Stimulated activated CD8-positive, alpha-beta memory T cell treated with anti-CD3 and anti-CD28 coated beads, Interleukin-7, amount 100 ng/mL, for 4 hours (primary cell): ENCODE measurements at places on chromosomes 13 and 19.

GRCh38 chr13:20652946-20653345, 50.6 kb upstream of the IL17D start:
- DNase-seq = no peak

- no peak for DNase-seq
Measured at GRCh38 chr13:99982731-99983498, 1.3 kb downstream of the ZIC2 start.

- DNase-seq = no peak
Measured at GRCh38 chr19:6101291-6101825, 8.9 kb downstream of the RFX2 start.

DNA sequence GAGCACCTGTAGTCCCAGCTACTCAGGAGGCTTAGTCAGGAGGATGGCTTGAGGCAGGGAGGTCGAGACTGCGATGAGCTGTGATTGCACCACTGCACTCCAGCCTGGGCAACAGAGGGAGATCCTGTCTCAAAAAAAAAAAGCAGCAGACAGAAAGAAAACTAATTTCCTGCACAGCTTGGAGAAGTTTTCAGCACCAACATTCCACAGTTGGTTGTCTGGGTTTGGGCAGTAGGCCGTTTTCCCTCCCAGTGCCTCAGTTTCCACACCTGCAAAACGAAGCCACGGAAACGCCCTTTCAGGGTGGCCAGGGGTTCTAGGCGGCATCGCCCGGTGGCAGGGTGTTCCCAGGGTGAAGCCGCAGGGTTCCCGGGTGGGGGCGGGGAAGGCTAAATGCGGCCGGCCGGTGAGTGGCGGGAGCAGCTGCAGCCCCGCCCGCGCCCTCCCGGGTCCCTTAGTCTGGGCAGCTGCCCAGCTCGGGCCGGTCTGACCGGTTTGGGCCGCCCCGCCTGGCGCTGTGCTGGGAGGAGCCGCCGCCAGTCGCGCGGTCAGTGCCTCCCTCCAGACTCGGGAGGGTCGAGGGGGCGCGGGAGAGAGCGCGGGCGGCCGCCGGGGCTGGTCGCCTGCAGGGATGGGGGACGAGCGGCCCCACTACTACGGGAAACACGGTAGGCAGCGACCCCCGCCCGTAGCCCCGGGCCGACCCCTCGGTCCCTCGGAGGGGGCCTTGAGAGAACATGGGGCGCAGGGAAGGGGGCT, at the start of gene SLC44A2:
SLC44A2 (plus strand) TSS at position 551 of the 759 bp plus-strand sequence; CDS start at position 632, 81 bp downstream.
- no peak for DNase-seq

DNA sequence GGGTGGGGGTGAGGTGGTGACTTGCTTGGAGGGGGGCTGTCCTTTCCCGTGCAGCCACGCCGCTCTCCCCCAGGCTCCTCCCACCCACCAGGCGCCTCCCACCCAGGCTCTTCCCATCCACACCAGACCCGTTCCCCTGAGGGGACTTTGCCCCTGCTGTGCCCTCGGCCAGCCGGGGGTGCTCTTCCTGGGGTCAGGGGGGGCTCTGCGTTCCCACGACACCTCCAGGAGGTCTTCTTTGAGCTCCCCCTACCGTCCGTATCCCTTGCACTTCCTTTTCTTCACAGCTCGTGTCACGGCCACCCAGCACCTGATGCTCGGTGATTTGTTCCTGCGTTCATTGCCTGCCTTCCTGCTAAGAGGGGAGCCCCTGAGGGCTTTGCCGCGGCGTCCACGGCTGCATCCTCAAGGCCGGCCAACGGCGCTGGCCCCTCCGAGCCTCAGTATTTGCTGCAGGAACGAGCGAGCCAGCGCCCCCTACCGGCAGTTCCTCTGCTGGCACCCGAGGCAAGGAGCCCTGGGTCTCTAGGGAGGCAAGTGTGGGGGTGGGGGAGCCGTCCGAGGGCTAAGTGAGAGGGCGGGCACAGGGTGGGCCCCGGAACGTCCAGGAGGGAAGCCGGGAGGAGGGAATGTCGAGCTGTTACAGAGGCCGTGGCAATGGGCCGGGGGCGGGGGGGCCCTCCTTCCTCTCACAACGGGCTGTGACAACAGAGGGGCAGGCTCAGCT, 11.8 kb downstream of the LRRC4B start:
- peak; percentile 44 for DNase-seq

DNA sequence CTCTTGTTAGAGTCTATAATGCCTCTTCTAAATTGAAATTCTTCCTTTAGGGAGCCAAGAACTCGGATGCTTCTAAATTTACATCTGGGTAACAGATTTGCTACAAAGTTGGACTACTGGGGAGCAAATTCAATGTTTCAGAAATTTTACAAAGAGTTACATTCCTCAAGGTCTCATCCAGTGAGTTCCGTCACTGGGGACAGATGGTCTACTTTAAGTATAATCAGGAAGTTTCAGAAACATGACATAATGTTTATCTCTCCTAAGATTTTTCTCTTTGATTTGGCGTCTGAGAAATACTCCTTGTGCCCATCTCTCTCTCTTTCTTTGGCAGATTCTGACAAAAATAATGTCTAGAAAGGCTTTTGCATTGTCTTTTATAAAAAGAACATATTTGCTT, 81.5 kb upstream of the MBNL2 start:
- no peak for DNase-seq

DNA sequence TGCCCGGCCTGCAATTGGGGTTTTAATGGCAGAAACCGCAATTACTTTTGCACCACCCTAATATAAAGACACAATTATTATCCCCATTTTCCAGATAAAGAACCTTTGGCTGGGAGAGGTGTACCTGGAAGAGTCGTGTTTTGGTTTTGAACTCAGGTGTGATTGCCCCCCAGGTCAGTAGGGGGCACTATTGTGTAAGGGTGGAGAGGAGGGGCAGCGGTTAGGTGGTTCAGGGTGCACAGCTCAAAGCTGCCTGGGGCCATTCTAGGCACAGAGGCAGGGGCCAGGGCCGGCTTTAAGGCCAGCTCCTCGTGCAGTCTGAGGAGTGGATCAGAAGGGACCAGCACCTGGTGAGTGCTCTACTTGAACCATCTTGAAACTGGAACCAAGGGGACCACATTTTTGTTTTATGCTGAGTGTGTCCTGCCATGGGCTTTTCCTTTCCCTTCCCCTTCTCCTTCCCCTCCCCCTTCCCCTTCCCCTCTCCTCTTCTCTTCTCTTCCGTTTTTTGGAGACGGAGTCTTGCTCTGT, 5.8 kb upstream of the FCGRT start:
- DNase-seq = no peak

GRCh38 chr19:35860818-35861639, 4.3 kb downstream of the KIRREL2 start:
- no peak for DNase-seq

GRCh38 chr13:59364641-59365085, 799.1 kb downstream of the DIAPH3 start:
- no peak for DNase-seq

DNA sequence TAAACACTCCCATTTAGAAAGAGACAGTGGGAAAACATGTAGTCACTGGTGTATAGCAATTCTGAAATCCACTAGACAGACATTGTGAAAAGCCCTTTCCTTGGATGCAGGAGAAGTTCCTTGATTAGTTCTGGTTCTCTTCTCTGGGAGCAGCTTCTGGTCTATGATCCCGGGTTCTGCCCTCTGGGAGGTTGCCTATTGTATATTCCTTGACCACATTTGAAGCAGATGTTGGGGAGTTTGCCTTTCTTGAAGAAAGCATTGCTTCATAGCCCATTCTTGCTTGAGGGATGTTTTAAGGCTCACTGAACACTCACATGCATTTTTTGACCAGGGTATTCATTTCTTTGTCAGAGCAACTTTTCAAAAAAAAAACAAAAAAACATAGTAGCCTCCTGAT, 211.9 kb downstream of the NDFIP2 start:
- no peak for DNase-seq

- DNase-seq = no peak
Measured at GRCh38 chr19:13066933-13067807, 35.5 kb downstream of the LYL1 start.

DNA sequence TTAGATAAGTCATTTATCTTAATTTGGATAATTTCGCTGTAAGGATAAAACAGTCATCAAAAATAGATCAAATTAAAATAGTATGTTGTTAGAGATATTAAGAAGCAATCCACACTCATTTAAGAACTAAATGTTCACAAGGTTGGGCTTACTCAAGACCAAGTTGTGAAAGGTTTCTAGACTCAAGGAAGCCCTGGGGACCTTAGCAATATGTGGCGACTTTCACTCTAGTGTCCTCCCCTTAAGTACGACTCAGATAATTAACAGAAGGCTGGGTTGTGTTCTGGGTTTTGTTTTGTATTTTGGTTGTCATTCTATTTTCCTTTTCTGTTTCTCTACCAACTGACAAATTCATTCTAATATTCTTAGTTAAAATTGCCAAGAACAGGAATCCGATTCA, 1008.0 kb downstream of the PCDH9 start:
- DNase-seq = no peak

DNA sequence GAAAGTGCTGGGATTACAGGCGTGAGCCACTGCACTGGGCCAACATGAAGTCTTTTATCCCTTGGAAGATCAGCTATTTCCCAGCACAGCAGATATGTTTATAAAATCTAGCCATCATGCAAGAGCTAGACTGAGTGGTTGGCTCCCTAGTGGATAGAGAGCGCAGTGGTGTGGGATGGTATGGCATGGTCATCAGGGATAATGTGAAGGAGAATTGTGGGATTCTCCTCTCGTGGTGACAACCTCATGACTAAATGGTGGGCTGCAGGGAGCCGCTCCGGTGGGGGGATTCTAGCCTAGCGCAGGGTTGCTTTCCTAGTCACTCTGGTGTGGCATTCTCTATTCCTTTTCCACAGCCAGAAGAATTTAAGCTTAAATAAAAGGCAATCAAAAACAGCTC, 43.3 kb upstream of the GPI start:
- no peak for DNase-seq

DNA sequence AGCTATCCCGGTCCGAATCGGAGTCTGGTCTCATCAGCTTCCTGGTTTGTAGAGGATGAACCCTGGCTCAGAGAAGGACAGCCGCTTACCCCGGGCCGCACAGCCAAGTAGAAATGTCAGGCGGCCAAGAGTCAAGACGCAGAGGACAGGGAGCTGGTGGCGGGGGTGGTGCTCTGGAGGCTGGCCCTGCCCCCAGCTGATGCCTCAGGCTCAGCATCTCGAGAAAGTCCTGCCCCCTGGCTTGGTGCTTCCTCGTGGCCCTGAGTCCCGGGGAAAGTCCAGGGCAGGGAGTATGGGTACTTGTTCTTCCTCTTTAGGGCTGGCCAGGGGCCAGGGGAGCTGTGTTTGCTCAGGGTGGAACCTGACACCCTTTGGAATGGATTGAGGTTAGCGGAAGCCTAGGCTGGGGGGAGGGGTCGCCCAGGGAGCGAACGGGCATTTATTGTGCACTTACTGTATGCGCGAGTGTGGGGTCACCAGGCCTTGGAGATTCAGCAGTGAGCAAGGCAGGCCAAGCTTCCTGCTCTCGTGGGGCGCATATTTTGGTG, 2.2 kb downstream of the TJP3 start:
- no peak for DNase-seq

- DNase-seq = no peak
Measured at GRCh38 chr13:43816401-43816889, 29.7 kb upstream of the ENOX1 start.

DNA sequence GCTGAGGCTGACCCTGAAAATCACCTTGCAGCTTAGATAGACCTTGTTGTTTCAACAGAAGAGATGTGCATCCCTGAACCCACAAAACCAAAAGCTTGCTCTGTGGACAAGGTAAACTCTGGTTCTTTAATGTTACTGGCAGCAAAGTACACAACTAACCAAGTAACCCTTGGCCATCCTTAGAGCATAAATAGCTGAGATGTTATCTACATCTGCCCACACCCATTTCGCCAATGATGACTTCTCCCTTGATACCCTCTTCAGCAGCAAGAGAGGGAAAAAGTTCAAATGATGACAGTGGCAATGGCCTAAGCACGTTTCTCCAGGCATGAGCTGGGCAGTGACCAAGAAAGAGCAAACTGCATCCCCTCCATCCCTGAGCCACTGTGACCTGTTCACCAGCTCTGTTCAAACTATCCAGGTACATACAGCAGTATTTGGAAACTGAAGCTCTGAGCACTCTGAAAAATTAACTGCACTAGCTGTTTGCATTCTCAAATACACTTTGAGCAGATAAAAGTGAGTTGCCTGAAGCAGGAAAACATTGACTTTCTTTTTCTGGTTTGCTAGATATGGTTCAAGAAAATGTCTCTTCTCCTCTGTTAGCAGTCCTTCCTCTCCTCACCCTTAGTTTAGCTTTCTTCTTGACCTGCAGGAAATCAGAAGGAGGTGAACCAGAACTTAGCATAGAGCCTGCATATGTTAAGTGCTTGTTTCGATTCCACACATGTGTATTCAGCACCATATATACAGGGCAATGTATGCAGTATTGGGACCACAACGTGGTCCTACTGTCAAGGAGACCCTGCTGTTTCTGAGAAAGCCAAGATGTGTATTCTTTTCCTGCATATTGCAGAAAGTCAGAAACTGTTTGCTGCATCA, 231.7 kb downstream of the FOXO1 start:
- DNase-seq = no peak

GRCh38 chr13:109790086-109790485, 3.7 kb upstream of the IRS2 start:
- no peak for DNase-seq

GRCh38 chr13:24557081-24557480, 44.5 kb upstream of the PARP4 start:
- no peak for DNase-seq
